Effector CD8-positive, alpha-beta T cell (primary cell): ENCODE measurements at places on chromosomes 1 and 21.

DNA sequence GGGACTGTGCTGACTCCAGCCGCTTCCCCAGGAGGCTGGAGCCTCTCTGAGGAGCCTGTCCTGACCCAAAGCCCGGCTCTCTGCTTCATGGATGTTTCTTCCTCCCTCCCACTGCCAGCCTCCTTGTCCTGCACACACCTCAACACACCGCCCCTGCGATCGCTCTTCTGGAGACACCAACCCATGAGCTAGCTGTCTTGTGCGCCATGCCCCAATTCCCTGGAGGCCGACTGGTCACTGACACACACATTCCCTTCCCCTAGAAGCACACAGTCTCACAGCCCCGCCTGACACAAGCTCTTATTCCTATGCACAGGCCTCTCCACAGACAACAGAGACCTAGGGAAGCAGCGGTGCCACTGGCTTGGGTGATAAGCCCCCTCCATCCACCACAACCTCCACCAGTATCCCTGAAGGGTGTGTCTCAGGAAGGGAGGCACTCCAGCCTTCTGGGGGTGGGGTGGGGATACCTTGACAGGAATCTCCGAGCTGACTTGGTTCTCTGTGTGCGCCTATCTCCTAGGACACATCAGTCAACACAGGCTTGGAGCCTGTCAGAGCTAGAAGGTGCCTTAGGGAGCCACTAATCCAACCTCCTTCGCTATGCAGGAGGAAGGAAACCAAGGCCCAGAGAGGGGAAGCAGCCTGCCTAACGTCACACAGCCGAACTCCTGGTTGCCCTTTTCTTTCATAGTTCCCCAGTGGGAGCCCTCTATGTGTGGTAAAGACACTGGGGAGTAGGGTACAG, 31.1 kb downstream of the AHDC1 start:
- no peak for DNase-seq

- DNase-seq, result no peak
These were observed 72.3 kb downstream of the MPZL1 start for GRCh38 chr1:167794043-167794442.

- peak; percentile 51 for DNase-seq
These were observed 717 bp upstream of the BATF3 start for GRCh38 chr1:212700223-212700891.

GRCh38 chr1:212667223-212668139, 32.2 kb downstream of the BATF3 start:
- DNase-seq, result no peak

DNA sequence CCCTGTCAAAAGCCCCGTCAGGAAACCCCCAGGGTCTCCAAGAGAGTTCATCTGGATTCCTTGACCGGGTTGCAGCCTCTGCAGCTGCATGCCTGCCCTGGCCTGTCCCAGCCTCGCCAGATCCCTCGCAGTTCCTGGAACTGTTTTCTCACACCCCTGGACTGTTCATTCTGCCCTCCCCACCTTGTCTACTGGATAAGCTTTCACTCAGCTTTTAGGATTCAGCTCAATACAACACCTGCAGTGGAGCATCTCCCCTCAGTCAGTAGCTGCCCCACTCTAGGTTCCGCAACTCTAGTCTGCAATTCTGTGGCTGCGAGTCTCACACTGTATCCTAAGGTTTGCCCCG, 67.2 kb downstream of the FAM163A start:
- no peak for DNase-seq

GRCh38 chr1:15863156-15863901, 15.8 kb downstream of the SPEN start:
- no peak for DNase-seq

- no peak for DNase-seq
These were observed 27.5 kb upstream of the RASAL2 start for GRCh38 chr1:178066296-178066907.

DNA sequence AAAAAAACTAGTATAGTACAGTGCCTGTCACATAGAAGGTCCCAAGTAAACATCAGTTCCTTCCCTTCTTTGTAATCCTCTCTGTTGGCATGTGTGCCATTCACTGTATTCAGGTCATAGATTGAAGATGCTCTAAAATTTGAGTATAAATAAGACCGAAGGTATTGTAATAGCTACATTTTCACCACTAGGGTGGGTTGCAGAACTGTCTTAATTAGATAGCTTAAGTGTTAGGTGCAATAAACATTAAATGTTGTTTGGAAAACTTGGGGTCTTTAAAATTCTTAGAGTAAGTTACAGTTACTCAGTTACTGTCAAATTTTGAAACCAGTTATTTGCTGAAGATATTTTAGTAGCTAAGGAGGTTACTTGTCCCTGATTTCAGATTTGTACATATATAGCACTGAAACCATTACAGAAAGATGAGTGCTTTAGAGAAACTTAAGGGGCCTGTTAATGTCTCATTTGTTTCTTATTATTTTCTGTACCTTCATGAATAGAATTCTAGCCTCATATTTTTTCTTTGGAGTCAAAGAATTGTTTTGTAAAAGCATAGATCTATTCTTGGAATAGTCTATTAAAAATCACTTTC, 24.3 kb downstream of the PER3 start:
- DNase-seq, result no peak

GRCh38 chr1:225607355-225607754, 45.6 kb downstream of the ENAH start:
- DNase-seq, result no peak
